ENCODE measurements at places on chromosomes 12 and 14. TPM values are rescaled to one million over a fixed set of nuclear protein-coding genes. Genes with fewer than 3 reads are reported as not detected.

The PLA2G1B gene
- 0.75 TPM for total RNA-seq

GRCh38 chr12:46661110-46661845, 164.5 kb downstream of the SLC38A4 start:
- peak; percentile 92 for DNase-seq

GRCh38 chr12:42922505-42922850, 332.9 kb upstream of the PRICKLE1 start:
- no peak for DNase-seq

GRCh38 chr14:104992501-104992900, 6.9 kb downstream of the CLBA1 start:
- DNase-seq, result no peak

DNA sequence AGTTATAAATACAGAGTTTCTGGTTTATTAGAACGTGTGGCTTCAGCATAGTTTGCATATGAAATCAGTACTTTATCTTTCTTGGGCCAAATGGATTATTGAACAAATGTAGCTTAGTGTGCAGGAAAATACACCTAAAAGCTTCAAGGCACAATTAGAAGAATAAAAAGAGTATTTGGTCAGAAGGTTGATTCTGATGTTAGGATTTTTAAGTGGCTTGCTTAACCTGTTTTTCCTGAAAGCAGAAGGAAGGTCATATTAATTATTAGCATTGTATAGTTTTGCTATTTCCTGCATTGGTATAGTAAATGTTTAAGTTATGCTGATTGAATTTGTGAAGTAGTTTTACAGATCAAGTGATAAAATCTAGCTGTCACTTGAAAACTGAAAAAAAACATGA, 31.0 kb upstream of the GNS start:
- DNase-seq, result no peak

DNA sequence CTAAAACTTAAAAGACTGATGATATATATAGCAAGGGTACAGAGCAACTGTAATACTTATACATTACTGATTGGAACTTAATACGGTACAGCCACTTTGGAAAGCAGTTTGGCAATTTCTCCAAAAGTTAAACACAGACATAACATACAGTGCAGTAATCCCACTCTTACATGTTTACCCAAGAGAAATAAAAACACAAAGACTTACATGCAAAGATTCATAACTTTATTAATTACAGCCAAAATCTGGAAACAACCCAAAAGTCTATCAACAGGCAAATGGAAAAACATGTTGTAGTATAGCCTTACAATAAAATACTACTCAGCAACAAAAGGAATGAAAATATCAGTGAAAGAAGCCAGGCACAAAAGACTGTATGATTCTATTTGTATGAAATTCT, 84.6 kb downstream of the GARIN6 start:
- DNase-seq, result peak; percentile 1

All from muscle of leg (tissue), 16 donors.